ENCODE measurements at places on chromosomes 1 and 21. TPM values are rescaled to one million over a fixed set of nuclear protein-coding genes. Genes with fewer than 3 reads are reported as not detected.
A peak's percentile ranks its signal among the peaks of the same experiment; 100 is the strongest.

- peaks cover 6% of the 10 kb centered on the region for H3K4me1 ChIP-seq
- H3K36me3 ChIP-seq = no peaks in the 10 kb centered on the region
- H3K27ac ChIP-seq = no peak overlapping the region
- H3K4me3 ChIP-seq = no peak overlapping the region
Observed at GRCh38 chr1:181312946-181313345, 170.4 kb upstream of the CACNA1E start.

DAB1 gene
- total RNA-seq = 3.3 TPM

DNA sequence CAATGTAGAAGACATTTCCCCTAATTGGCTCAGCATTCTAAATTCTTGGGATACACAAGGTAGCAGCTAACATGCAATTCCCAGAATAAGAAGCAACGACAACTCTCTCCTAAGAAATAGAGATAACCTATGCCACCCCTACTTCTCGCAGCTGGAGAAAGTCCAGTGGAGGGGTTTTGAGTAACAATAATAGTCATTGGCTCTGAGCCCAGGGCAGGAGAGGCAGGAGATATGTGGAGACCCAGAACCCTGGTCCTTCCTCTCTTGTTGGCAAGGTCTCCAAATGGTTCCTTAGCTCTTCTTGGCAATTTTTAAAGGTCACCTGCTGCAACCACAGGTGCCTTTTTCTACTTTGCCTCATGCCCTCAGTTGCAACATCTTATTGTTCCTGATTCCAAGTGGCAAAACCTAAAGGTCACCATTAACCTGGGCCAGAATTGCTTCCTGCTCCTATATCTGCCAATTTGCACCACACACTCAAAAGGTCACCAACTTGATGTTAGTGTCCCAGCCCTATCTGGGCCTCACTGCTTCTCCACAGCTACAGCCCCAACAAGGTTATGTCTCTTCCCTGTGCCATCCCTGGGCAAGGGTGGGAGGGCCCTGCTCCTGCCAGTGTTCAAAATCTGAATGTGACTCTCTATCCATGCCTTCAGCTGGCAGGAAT, 36.7 kb downstream of the TBX15 start:
- no peak for DNase-seq
- H3K27ac ChIP-seq = no peak overlapping the region
- no peak overlapping the region for H3K4me3 ChIP-seq
- no peaks in the 10 kb centered on the region for H3K4me1 ChIP-seq

GRCh38 chr21:31289702-31290101, 54.4 kb downstream of the TIAM1 start:
- H3K27ac ChIP-seq = no peak overlapping the region
- no peaks in the 10 kb centered on the region for H3K36me3 ChIP-seq

DNA sequence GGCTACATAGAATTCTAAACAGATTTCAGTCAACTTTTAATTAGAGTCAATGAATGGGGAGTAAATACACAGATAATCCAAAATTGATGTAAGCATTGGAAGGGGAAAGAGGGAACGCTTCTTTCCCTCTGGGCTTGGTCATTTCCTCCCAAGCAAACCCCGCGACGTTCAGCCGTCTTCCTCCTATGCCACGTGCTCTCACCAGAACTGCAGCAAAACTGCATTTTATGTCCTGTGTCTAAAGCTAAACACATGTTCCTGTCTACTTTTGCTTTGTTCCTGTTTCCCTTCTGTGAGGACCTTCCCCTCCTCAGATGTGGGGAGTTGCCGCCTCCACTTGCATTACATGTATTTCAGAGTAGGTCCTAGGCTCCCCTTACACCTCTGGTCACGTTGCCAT, 27.2 kb downstream of the UTP25 start:
- DNase-seq = no peak
- no peaks in the 10 kb centered on the region for H3K27me3 ChIP-seq
- no peak overlapping the region for H3K27ac ChIP-seq
- H3K36me3 ChIP-seq = peaks cover 32% of the 10 kb centered on the region
- H3K4me1 ChIP-seq = no peaks in the 10 kb centered on the region
- no peak overlapping the region for H3K4me3 ChIP-seq

CASQ2 gene
- total RNA-seq = 673 TPM

- H3K4me3 ChIP-seq = no peak overlapping the region
- H3K27ac ChIP-seq = peak overlapping the region; percentile 47
- H3K36me3 ChIP-seq = no peaks in the 10 kb centered on the region
- no peaks in the 10 kb centered on the region for H3K27me3 ChIP-seq
Observed at GRCh38 chr1:205285381-205286101, 36.0 kb downstream of the NUAK2 start.

DNA sequence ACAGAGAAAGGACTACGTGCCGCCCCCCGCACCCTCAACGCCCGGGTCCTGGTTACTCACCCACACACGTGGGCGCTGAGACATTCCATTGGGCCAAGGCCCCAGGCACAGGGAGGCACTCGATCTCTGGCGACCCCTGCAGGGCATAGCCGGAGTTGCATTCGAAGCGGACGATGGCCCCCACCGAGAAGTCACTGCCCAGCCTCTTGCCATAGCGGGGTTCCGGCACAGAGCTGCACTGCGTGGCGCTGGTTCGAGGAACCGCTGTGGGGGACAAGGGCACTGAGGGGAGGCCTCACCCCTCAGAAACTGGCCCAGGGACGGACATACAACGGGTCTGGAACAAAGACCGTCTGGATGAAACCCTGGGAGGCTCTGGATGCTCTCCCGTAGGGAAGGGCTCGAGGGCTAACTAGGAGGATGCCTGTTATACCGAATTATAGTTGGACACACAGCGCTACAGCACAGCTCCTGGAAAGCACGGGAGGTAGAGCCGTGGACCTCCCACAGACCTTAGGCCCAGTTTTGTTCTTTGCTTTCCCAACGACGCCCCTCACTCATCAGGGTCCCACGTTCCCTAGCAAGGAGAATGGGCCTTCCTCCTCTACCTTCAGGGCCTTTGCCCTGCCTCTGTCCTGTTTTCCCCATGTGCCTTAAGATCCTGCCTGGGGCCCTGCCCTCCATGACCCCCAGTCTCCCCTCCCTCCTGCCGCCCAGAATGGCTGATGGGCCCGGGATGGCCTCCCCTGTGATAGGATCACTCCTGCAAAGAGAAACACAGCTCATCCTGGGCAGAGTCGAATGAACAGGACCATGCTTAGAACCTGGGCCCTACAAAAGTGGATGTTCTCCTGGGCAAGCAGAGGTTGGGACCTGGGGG, 152.8 kb downstream of the ZSCAN20 start:
- no peaks in the 10 kb centered on the region for H3K4me1 ChIP-seq
- H3K27ac ChIP-seq = no peak overlapping the region
- H3K27me3 ChIP-seq = no peaks in the 10 kb centered on the region
- H3K36me3 ChIP-seq = no peaks in the 10 kb centered on the region

TAF1A gene
- total RNA-seq = 2.7 TPM

DNA sequence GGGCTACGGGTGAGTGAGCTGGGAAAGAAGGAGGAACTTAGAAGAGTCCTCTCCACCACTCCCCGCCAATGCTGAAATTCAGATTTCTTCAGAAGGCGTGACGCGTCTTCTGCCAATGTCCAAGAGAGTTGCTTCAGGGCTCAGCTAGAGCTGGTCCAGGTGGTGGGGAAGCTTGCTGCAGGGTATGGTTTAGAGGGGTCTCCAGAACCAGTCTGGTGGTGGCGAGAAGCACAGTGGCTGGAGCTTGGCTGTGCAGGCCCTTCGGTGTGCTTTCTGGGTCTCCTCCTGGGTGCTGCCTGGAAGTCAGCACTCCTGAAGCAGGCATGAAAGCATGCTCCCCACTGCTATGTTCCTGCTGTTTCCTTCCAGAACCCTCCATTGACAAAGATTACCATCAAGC, 387.2 kb downstream of the PTPRU start:
- H3K27ac ChIP-seq = no peak overlapping the region
- DNase-seq = peak; percentile 28
- no peak overlapping the region for H3K4me3 ChIP-seq
- H3K36me3 ChIP-seq = no peaks in the 10 kb centered on the region
- H3K4me1 ChIP-seq = no peaks in the 10 kb centered on the region

DNA sequence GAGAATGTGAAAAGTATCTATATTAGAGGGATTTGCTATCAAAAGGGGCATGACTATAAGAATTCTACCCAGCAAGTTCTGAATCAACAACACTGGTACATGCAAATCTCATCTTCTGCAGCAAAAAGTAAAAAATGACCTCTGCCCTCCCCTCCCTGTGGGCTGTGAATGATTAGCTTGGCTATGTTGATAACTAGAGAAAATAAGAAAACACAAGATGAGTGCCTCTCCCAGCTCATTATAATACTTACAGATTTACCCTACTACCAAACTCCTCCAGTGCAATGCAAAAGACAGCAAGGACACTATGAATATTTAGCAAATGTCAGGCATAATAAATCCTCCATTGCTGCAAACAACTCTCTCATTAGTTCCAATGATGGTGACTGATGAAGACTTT, 102.4 kb downstream of the SLC45A1 start:
- DNase-seq = no peak
- peak overlapping the region; percentile 85 for H3K4me3 ChIP-seq
- H3K4me1 ChIP-seq = no peaks in the 10 kb centered on the region
- H3K27ac ChIP-seq = peak overlapping the region; percentile 98
- H3K36me3 ChIP-seq = peaks cover 49% of the 10 kb centered on the region
- no peaks in the 10 kb centered on the region for H3K27me3 ChIP-seq

RNU1-1 gene
- not detected for total RNA-seq

ROR1 gene
- 40.8 TPM for total RNA-seq

KLHL17 gene
- 2.4 TPM for total RNA-seq

- no peak for DNase-seq
- no peaks in the 10 kb centered on the region for H3K4me1 ChIP-seq
- no peaks in the 10 kb centered on the region for H3K27me3 ChIP-seq
- H3K36me3 ChIP-seq = no peaks in the 10 kb centered on the region
- no peak overlapping the region for H3K4me3 ChIP-seq
Observed at GRCh38 chr21:16983420-16983819, 529.4 kb upstream of the CXADR start.

- no peak overlapping the region for H3K4me3 ChIP-seq
- H3K27me3 ChIP-seq = no peaks in the 10 kb centered on the region
- DNase-seq = peak; percentile 46
- no peak overlapping the region for H3K27ac ChIP-seq
- no peaks in the 10 kb centered on the region for H3K4me1 ChIP-seq
- no peaks in the 10 kb centered on the region for H3K36me3 ChIP-seq
Observed at GRCh38 chr1:93620172-93620840, 61.3 kb downstream of the BCAR3 start.

WASF2 gene
- total RNA-seq = 49.0 TPM

DIO1 gene
- total RNA-seq = not detected

- no peaks in the 10 kb centered on the region for H3K36me3 ChIP-seq
- DNase-seq = no peak
- H3K4me3 ChIP-seq = peak within 1 kb of the TSS; percentile 87
Observed at GRCh38 chr1:155002464-155003226, at the start of gene ZBTB7B. Gene ZBTB7B (plus strand): TSS chr1:155002802. CDS start chr1:155014661, 11,859 bp downstream.

ALX3 gene
- total RNA-seq = not detected

- no peak overlapping the region for H3K4me3 ChIP-seq
- peaks cover 39% of the 10 kb centered on the region for H3K4me1 ChIP-seq
- no peaks in the 10 kb centered on the region for H3K36me3 ChIP-seq
- DNase-seq = no peak
- peak overlapping the region; percentile 82 for H3K27ac ChIP-seq
Observed at GRCh38 chr1:54543729-54544496, 4.1 kb upstream of the ACOT11 start.

DNA sequence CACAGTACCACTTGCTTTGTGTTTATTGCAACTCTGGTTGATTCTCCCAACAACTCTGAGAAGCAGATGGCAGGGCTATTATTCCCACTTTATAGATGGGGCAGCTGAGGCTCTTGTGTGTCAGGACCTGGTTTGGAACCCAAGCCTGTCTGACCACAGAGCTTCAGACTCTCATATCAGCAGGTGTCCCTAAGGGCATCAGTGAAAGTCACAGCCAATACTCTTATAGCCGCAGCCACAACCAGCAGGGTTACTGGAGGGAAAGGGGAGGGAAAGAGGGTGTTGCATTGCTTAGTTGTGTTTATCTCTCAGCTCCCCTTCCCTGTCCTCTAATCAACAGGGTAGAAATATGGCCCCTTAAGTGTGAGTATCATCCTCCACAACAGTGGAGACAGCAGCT, 304.0 kb downstream of the RRAGC start:
- no peak overlapping the region for H3K27ac ChIP-seq
- no peaks in the 10 kb centered on the region for H3K27me3 ChIP-seq
- no peak overlapping the region for H3K4me3 ChIP-seq
- DNase-seq = no peak
- H3K4me1 ChIP-seq = peaks cover 5% of the 10 kb centered on the region

- H3K36me3 ChIP-seq = no peaks in the 10 kb centered on the region
- no peaks in the 10 kb centered on the region for H3K27me3 ChIP-seq
- no peak for DNase-seq
- H3K27ac ChIP-seq = no peak overlapping the region
Observed at GRCh38 chr1:41924911-41925310, 6.2 kb upstream of the HIVEP3 start.

DNA sequence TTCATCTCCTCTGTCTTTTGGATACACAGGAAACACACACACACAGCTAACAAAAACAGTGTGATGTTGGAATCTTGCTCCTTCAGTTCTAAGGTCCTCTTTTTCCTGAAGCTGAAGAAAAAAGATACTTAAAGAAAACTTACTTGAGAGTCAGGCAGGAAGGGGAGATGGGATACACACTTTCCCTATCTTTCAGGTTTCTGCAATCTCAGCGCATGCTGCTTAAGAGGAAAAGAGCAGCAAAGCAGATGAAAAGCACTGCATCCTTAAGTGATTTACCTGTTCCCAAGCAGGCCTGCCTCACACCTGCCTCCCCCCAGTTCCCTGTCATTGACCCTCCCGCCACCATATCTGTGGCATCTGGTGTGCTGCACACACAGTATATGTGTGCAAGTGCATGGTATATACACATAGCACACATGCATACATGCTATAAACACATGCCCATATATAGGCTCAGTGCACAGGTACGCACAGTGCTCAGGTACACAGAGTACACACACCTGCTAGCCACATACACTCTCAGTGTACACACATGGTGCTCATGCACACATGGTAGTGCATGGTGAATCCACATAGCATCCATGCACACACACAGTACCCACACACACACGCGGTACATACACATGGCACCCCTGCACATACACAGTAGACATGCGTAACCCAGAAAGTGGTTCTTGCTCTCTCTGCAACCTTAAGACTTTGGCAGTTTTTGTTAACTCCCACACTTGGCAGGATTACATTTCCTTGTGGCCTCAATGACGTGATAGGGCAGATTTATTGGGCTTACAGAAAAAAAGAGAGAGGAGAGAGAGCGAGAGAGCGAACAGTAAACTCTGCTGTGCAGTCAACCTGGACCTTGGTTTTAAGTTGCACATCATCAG, 166.9 kb downstream of the TOMM20 start:
- no peak overlapping the region for H3K4me3 ChIP-seq
- peak; percentile 28 for DNase-seq
- peak overlapping the region; percentile 51 for H3K27ac ChIP-seq
- H3K27me3 ChIP-seq = no peaks in the 10 kb centered on the region

Measured in right atrium auricular region (tissue), 2 donors.